AG08396 (cell line): ENCODE measurements at places on chromosomes 16 and 17.

GRCh38 chr16:79994418-79994817 lies 393.9 kb upstream of the MAF start:
- DNase-seq: no peak

- DNase-seq: no peak
Observed at GRCh38 chr16:64133366-64133765, 988.5 kb downstream of the CDH11 start.

GRCh38 chr16:83137326-83137781 lies 510.6 kb downstream of the CDH13 start:
- peak; percentile 48 for DNase-seq

GRCh38 chr17:29246628-29247027 lies at the start of gene CRYBA1:
CRYBA1 (plus strand) TSS chr17:29246859; CDS start chr17:29246864, 5 bp downstream.
- no peak for DNase-seq

- DNase-seq: no peak
Observed at GRCh38 chr16:49280105-49280741, 1.4 kb downstream of the CBLN1 start.

- no peak for DNase-seq
Observed at GRCh38 chr16:82657786-82658185, 31.0 kb downstream of the CDH13 start.

DNA sequence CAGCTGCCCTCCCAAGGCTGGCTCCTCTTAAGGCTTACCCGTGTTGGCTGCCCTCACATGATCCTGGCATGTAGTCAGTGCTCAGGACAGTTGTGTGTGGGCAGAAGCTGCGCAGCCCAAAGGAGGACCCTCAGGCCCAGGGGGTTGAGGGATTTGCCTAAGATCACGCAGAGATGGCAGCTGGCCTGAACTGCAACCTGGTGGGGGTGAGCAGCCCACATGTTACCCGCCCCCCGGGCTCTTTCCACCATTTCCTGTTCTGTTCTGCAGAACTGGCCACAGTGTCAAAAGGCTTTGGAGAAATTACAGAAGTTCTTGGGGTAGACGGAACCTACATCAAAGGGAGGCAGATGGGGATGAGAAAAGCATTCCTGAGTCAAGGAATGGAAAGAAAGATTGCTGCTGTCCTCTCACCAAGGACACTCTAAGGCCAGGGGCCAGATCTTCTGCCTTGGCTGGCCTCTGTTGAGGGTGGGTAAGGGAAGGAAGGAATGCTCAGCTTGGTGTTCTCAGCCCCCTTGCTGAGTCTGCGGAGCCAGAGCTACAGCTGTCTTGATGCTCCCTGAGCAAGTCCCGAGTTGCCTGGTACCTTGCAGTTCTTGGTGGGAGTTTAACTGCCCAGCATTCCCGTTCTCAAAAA lies 53.0 kb downstream of the EPN2 start:
- no peak for DNase-seq

DNA sequence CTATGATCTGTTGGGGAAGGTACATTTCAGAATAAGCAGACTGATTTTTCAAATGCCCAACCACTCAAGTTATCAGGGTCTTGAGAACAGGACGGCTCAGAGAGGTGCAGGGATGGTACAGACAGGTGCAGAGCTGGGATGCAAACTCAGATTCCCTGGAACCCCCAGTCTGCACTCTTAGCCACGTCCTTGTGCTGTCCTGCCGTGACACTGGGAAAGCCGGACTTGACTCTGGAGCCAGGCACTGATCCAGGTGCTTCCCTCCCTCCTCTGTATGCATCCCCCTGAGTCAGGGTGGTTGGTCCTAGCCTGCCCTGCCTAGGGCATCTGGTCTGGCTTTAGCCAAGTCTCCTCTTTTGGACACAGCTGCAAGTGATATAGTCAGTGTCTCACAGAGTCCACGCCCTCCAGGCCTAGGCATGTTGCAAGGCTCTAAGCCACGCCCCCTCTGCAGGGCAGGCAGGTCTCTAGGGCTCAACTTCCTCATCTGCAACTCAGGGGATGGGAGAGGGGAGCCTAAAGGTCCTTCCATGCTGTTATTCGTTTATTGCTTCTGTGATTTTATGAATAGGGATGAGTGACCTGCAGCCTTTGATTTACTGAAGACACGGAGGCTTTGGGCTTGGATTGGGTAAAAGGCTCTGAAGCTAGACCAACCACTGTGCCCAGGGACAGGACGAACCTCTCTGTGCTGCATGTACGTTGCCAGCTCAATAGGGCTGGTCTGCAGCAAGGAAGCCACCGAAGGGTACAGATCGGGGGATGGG lies 97.3 kb downstream of the SDK2 start:
- no peak for DNase-seq

GRCh38 chr17:5431949-5432556 lies 6.9 kb downstream of the C1QBP start:
- no peak for DNase-seq

GRCh38 chr17:83094291-83094690 lies 14.9 kb downstream of the METRNL start:
- DNase-seq: no peak

DNA sequence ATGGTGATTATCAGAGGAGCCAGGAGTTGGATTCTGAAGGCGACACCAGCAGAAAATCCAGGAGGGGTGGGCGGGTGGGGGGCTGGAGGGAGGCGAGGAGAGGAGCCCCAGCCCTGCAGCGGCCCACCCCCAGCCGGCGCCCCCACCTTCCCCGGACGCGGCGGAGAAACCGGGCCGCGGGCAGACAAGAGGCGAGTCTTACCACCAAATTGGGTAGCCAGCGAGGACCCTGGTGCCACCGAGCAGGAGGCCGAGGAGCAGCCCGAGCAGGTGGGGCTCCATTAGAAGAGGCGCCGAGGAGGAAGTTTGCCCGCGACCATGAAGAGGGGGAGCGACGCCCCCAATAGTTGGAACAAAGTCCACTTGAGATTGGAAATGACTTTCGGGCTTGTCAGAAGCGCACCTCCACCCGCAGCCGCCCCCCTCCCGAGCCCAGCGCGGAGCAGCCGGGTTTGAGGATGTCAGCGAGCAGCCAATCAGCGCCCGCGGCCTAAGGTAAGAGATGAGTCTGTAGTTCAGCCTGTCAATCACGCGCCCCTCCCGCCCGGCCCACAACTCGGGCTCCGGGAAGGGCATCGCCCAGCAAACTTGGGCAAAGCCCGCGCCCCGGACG lies at the start of gene WNT3:
Gene WNT3, minus strand, starts transcription at position 377 of the 613 bp plus-strand sequence. Its CDS starts 95 bp downstream, at position 282.
- DNase-seq: peak; percentile 51

- DNase-seq: peak; percentile 32
Observed at GRCh38 chr16:17519101-17519955, 48.6 kb upstream of the XYLT1 start.

DNA sequence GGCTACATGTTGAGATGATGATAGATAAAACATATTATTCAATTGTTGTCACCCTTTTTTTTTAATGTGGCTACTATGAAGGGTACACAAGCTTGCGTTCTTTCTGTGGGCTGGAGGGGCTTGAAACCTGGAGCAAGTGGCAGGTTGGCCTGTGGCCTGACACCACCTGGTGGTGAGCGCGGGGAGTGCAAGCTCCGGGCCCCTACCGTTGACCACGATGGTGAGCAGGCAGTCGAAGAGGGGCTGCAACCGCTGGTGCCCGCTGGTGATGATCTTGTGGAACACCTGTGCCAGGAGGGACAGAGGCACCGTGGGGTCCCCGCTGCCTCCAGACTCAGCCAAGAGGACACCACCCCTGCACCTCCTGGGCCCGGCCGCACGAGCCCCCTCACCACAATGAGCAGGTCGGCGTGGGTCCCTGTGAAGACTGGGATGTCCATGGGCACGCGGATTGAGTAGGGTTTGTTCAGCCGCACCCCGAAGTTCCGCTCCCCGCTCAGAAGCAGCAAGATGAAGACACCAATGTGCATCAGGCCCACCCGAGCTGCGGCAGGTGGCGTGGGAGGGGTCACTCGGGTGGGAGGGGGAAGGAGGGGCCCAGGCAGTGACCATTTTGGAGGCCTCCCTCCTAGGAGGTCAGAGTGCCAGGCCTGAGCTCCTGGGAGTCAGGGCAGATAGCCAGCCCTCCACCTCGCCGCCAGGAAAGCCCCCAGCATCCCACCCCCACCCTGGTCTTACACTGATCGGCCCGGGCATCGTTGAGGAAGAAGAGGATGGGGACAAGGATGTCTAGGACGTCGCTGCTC lies 14.4 kb downstream of the HID1 start:
- peak; percentile 89 for DNase-seq

DNA sequence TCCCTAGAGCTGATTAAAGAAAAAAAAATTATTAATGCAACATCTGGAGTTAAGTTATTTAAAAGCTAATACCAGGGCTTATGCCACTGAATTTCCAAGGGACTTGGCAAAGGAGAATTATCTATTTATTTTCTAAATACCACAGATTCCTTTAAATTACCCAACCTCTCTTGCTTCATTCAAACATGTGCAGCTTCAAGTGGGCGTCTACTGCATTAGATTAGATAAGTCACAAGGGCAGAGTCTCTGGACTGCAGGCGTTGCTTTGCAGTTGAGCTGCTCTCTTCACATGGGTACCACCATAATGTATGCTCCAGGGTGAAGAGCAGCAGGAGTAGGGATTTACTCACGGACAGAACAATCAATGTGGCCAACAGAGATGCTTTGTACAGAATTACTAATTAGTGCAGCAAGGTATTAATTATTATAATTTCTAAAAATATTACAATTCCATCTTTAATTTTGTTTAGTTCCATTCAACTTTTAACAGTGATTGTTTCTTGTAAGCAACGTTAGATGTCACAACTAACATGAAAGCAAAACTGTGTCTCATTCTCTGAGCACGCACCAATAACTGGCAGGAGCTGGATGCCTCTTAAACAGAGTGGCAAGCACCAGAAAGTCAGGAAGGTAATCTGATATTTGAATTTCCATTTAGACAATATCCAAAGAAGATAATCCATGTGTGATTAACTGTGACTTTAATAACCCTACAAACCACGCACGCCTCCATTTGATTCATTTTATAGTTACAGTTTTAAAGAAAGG lies 214.2 kb downstream of the STX8 start:
- peak; percentile 59 for DNase-seq

- DNase-seq: no peak
Observed at GRCh38 chr17:1645207-1646171, at the start of gene SCARF1. SCARF1 (minus strand) TSS chr17:1645732; CDS start chr17:1645697, 35 bp downstream.
